GM23338 (cell line): ENCODE measurements at places on chromosomes 16 and 17. TPM values are rescaled to one million over a fixed set of nuclear protein-coding genes. Genes with fewer than 3 reads are reported as not detected.
A peak's percentile ranks its signal among the peaks of the same experiment; 100 is the strongest.

The CDK3 gene
- polyA plus RNA-seq = 7.8 and 7.9 TPM in 2 replicates

The KRT222 gene
- 0.49 TPM in 1 of 2 replicates, not detected in the other for polyA plus RNA-seq

The PPP1R1B gene
- polyA plus RNA-seq = 3.7 and 5.4 TPM in 2 replicates

The SEZ6L2 gene
- 17.8 and 18.0 TPM in 2 replicates for polyA plus RNA-seq

DNA sequence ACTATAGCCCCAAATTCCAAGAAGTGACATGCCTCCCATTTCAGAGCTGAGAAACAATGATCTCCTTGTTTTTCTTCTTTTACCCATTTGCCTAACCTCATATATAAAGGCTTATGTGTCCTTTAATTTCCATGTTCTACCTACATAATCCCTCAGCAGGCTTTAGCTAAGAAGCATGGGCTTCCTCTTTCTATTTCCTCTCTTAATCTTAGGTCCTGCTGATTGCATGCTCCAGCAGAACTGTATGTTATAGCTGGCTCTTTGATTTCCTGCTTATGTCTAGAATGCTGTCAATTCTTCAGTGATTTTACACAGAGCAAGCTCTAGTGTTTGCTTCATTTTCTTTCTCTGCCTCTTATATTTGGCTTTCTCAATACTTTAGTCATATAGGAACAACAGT, 151.7 kb upstream of the COX10 start:
- no peak for DNase-seq

GRCh38 chr16:66979011-66979717, 9.2 kb upstream of the CES4A start:
- DNase-seq = no peak

GRCh38 chr16:27313422-27314160, at the start of gene IL4R:
Gene IL4R (plus strand): TSS chr16:27313974. CDS start chr16:27340204, 26,230 bp downstream.
- DNase-seq = peak; percentile 68

GRCh38 chr16:21722771-21723455, 59.1 kb downstream of the OTOA start:
- no peak for DNase-seq

DNA sequence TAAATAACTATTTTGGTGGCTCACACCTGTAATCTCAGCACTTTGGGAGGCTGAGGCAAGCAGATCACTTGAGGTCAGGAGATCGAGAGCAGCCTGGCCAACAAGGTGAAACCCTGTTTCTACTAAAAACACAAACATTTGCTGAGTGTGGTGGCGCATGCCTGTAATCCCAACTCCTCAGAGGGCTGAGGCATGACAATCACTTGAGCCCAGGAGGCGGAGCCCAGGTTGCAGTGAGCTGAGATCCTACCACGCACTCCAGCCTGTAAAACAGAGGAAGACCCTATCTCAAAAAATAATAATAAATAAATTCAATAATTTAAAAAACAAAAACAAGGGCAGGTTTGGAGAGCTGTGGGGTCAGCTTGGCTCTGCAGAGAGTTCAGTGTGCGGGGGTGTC, 5.7 kb upstream of the SLC4A1 start:
- peak; percentile 54 for DNase-seq

DNA sequence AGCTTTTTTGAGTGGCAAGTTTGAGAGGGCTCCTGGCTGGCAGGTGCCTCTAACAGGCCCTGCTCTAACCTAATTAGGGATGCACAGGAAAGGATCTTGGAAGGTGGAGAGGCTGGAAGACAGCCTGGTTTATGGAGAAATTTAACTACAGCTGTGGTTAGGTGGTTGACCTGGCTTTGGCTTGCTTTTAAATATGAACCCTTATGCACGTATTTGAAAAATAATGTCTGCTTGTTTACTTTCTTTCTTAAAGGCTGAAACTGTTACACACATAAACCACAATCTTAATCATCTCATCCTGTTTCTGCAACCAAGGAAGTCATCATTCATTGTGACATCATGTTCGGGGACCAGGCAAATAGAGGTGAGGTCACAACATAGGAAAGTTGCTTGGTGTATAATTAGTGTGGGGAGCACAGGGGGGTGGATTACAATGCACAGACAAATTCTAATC, 23.1 kb upstream of the DHRS13 start:
- DNase-seq = no peak

DNA sequence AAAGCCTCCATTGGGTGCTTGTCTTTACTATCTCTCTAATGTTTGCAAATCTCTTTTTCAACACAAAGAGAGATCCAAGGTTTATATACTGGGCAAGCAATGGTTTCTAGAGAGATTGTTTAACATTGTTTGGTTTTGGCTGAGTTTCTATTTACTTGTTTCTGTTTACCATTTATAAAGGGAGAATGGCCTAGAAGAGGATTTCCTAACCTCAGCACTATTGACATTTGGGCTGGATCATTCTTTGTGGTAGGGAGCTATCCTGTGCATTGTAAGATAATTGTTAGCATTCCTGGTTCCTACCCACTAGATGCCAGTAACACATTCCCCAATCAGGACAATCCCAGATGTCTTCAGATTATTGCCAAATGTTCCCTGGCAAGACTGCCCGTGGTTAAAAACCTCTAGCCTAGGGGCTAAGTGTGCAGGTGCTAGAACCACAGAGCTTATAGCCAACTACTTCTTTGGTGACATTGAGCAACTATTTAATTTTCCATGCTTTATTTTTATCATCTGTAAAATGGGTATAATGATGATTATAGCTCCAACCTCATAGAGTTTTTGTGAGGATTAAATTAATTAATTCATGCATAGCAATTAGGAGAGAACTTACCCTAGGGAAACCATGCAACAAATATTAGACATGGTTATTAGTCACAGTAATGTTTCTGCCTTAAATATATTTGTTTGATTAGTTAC, 413.9 kb upstream of the MAF start:
- DNase-seq = no peak
